ENCODE measurements at places on chromosomes 2 and 18. TPM values are rescaled to one million over a fixed set of nuclear protein-coding genes. Genes with fewer than 3 reads are reported as not detected.

- no peaks in the 10 kb centered on the region for H3K4me1 ChIP-seq
- no peaks in the 10 kb centered on the region for H3K36me3 ChIP-seq
- no peak overlapping the region for H3K4me3 ChIP-seq
- H3K27me3 ChIP-seq: no peaks in the 10 kb centered on the region
- DNase-seq: no peak
These were observed 97.6 kb downstream of the POLE4 start for GRCh38 chr2:75055820-75056675.

DNA sequence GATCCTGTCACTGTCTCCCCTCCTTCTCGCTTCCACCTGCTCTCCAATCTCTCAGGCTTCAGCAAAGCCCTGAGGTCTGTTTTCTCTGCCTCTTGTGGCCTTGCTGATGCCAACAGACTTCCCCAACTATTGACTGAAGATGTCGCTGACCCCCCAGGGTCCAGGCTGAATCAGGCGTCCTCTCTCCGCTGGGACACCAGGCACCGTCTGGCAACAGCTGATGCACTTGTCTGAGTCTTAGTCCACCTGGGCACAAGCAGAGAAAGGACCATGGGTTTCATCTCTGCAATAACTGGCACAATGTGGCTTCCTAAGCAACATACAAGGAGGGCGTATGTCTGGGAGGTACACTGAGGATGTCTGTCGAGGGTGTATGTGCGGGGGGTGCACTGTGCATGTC is 248.7 kb upstream of the MYT1L start:
- no peaks in the 10 kb centered on the region for H3K27me3 ChIP-seq
- no peaks in the 10 kb centered on the region for H3K36me3 ChIP-seq
- DNase-seq: no peak
- no peaks in the 10 kb centered on the region for H3K4me1 ChIP-seq
- H3K4me3 ChIP-seq: no peak overlapping the region

DNA sequence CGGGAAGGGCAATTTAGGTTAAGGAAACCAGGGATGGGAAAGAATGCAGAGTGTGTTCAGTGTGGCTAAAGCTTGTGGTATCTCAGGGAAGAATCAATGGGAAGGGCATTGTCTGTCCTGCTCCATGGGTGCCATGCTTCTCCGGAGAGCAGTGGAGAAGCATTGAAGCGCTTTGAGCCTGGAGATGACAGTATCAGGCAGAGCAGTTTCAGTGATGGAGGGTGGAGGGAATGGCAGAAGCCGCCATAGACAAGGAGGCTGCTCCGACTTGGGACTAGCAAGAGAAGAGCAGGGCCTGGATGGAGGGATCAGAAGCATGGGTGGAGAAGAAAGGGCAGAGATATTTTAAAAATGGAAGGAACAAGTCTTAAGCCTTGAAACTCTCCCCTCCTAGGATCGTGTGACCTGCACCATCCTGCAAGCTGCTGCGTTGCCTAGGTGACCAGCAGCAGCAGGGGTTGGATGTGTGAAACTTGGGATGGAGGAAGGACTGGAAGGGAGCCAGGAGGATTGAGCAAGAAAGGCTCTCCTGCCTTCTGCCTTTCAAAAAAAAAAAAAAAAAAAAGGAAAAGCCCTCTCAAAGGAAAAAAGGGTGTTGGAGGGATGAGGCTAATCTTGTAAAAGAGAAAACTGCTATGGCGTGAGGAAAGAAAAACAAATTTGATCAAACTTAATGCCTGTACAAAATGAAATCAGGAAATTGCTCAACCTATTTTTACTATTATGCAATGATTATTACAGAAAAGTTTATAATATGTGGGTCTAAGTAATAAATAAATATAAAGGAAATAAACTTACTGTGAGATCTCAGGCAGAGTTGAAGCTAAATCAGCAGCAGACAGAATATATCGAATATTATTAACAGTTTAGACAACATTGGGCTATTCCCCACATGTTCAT is 493.8 kb upstream of the NRP2 start:
- no peaks in the 10 kb centered on the region for H3K4me1 ChIP-seq
- H3K27ac ChIP-seq: no peak overlapping the region
- DNase-seq: no peak
- H3K36me3 ChIP-seq: peaks cover 5% of the 10 kb centered on the region

GRCh38 chr18:10524507-10525370 is 1.1 kb upstream of the NAPG start:
- H3K27ac ChIP-seq: no peak overlapping the region
- no peaks in the 10 kb centered on the region for H3K27me3 ChIP-seq
- DNase-seq: no peak
- no peaks in the 10 kb centered on the region for H3K36me3 ChIP-seq

- no peak for DNase-seq
- H3K27me3 ChIP-seq: no peaks in the 10 kb centered on the region
- H3K4me3 ChIP-seq: peak overlapping the region; percentile 94
- peaks cover 9% of the 10 kb centered on the region for H3K4me1 ChIP-seq
- H3K27ac ChIP-seq: peak overlapping the region; percentile 97
These were observed 2.8 kb downstream of the GULP1 start for GRCh38 chr2:188294352-188294926.

- no peaks in the 10 kb centered on the region for H3K27me3 ChIP-seq
- no peak overlapping the region for H3K4me3 ChIP-seq
- no peak for DNase-seq
- no peak overlapping the region for H3K27ac ChIP-seq
These were observed 5.2 kb downstream of the ZNF638 start for GRCh38 chr2:71336802-71337201.

DNA sequence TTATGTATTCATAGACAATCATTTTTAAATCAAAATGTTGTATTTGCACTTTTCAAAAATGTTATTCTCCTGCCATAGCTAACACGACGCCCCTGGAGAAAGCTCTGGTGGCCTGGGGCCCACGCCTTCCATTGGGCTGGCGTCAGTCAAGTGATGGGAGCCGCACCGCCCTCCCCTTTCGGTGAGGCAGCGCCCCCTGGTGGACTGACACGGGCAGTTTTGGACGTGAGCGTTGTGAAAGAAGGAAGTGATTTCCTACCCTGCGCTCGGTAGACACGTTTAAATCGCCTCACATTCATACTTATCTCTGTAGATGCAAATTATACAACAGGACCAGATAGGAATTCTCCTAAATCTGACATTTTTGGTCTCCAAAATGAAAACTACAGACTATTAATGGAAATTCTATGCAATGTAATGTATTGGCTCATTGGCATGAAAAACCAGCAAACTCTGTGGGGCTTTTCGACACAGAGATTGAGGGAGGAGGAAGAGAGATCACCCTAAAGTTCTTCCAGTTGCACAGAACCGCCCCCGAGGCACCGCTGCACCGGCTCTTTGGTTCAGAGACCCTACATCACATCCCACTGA is 326.2 kb upstream of the SOX11 start:
- no peak overlapping the region for H3K4me3 ChIP-seq
- no peak for DNase-seq
- H3K27ac ChIP-seq: no peak overlapping the region
- H3K36me3 ChIP-seq: no peaks in the 10 kb centered on the region
- no peaks in the 10 kb centered on the region for H3K27me3 ChIP-seq

DNA sequence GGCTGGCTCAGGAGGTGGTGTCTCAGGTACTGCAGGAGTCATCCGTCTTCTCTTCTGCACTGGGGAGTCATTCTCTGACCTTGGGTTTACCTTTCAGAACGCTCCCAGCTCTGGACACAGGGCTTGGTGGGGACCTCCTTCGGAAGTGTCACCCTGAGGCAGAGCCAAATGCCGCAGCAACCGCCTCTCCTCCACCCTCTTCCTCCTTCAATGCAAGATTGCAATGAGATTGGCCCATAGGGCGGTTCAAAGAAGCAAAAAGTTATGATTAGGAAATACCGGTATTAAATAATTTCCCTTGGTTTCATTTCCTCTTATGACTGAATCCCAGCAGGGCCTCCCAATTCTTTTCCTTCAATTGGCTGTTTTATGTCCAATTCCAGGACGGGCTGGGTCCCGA is 178.8 kb downstream of the ACKR3 start:
- no peak for DNase-seq
- H3K36me3 ChIP-seq: no peaks in the 10 kb centered on the region
- no peaks in the 10 kb centered on the region for H3K27me3 ChIP-seq

GRCh38 chr18:77203071-77203470 is 46.6 kb upstream of the GALR1 start:
- no peak for DNase-seq
- H3K27ac ChIP-seq: no peak overlapping the region
- H3K36me3 ChIP-seq: no peaks in the 10 kb centered on the region
- no peaks in the 10 kb centered on the region for H3K27me3 ChIP-seq
- H3K4me1 ChIP-seq: no peaks in the 10 kb centered on the region

GRCh38 chr18:42113529-42114191 is 158.6 kb downstream of the PIK3C3 start:
- DNase-seq: no peak
- H3K27me3 ChIP-seq: no peaks in the 10 kb centered on the region
- H3K4me1 ChIP-seq: no peaks in the 10 kb centered on the region

GRCh38 chr2:111626037-111626864 is 257.7 kb downstream of the ANAPC1 start:
- no peaks in the 10 kb centered on the region for H3K36me3 ChIP-seq
- H3K27ac ChIP-seq: no peak overlapping the region
- H3K27me3 ChIP-seq: no peaks in the 10 kb centered on the region
- peaks cover 8% of the 10 kb centered on the region for H3K4me1 ChIP-seq
- no peak overlapping the region for H3K4me3 ChIP-seq
- no peak for DNase-seq

- no peaks in the 10 kb centered on the region for H3K27me3 ChIP-seq
- H3K4me1 ChIP-seq: peaks cover 3% of the 10 kb centered on the region
- no peak for DNase-seq
- H3K36me3 ChIP-seq: no peaks in the 10 kb centered on the region
These were observed 396.6 kb upstream of the TRIB2 start for GRCh38 chr2:12320027-12320734.

GRCh38 chr18:26091047-26091630 is 726 bp upstream of the SS18 start:
- H3K27me3 ChIP-seq: no peaks in the 10 kb centered on the region
- DNase-seq: no peak
- H3K4me1 ChIP-seq: no peaks in the 10 kb centered on the region

SIX3 gene
- not detected for total RNA-seq

WDR35 gene
- total RNA-seq: 2.1 TPM

PLGLB2 gene
- total RNA-seq: not detected

SEPTIN2 gene
- 248 TPM for total RNA-seq

SULT1C4 gene
- 11.0 TPM for total RNA-seq
